Activated naive CD4-positive, alpha-beta T cell (primary cell): ENCODE measurements at places on chromosomes 6 and 20.

GRCh38 chr20:25600632-25601031 lies 15.3 kb upstream of the NINL start:
- DNase-seq: no peak

GRCh38 chr20:9078826-9079731 lies 10.2 kb downstream of the PLCB4 start:
- DNase-seq: no peak

- DNase-seq: no peak
Measured at GRCh38 chr20:25207960-25208534, 12.5 kb downstream of the ENTPD6 start.

- DNase-seq: no peak
Measured at GRCh38 chr20:50704971-50705370, 13.6 kb upstream of the RIPOR3 start.

DNA sequence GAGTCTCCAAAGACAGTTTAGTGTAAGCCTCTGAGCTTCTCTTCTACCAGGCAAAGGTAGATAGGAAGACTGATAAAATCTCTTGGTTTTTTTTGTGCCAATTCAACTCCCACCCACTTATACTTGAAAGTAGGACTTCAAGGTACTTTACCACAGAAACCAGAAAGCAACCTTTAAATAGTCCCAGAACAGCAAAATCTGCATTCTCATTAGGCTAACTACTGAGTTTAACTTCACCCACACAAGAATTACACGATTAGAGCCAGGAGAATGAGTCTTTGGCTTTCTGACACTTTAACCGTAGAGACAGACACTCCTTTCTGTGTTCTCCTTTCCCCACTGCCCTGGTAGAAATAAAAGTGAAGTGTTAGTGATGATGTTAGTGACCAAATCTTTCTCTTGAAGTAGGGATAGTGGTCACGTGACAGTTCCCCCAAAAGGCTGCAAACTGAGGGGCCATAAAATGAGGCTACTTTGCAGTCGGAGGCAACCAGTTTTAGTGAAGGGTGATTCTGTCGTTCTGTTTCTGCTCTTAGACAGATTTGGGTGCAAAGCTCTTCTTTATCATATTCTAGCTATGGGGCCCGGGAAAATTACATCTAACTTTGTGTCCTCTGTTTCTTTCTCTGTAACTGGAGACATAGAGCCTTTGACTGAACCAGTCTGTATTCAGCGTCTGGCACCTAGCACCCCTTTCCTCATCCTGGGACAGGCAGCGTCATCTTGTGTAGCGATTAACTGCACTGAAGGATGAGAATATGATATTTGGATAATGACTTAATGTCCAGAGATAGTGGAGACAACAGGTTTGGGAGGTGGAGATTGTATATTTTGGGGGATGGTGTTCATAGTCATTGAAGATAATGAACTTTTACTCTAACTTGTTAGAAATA lies 206.4 kb upstream of the CITED2 start:
- no peak for DNase-seq

GRCh38 chr6:131631625-131632289 lies 3.7 kb upstream of the MED23 start:
- no peak for DNase-seq

- DNase-seq: no peak
Measured at GRCh38 chr20:54103762-54104600, 33.6 kb upstream of the BCAS1 start.

DNA sequence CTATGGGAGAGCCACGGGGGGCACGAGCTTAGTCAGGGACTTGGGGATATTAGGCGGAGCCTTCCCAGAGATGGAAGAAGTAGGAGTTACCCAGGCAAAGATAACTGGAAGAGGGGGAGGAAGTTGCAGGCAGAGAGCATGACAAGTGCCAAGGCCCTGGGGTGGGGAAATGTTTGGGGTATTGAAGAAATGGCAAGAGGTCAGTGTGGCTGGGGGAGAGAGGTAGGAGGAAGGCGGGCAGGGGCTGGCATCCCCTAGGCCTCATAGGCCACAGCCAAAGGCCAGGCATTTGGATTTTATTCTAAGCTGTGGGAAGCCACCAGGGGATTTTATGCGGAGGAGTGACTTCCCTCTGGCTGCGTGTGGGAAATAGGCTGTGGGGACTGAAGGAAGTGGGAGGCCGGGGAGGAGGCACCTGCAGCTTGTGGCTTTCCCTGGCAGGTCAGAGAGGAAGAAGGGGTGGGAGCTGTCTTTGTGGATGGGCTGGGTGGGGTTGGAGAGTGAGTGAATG lies 22.7 kb downstream of the SNAI1 start:
- no peak for DNase-seq

DNA sequence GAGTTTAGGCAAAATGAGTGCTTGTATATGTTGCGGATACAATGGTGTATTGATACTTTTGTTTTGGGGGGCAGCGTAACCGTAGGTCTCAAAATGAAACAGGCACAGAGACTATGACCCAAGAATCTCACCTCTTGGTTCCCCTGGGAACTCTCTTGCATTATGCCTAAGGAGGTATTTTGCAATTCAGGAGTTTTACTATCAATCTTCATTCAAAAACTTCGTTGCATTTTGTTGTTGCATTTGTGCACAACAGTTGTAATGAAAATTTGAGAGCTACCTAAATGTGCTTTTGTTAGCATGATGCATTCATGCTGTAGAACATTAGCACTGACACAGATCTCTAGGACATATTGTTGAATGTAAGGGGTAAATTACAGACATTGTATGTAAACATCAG lies 18.2 kb downstream of the VTA1 start:
- DNase-seq: no peak

DNA sequence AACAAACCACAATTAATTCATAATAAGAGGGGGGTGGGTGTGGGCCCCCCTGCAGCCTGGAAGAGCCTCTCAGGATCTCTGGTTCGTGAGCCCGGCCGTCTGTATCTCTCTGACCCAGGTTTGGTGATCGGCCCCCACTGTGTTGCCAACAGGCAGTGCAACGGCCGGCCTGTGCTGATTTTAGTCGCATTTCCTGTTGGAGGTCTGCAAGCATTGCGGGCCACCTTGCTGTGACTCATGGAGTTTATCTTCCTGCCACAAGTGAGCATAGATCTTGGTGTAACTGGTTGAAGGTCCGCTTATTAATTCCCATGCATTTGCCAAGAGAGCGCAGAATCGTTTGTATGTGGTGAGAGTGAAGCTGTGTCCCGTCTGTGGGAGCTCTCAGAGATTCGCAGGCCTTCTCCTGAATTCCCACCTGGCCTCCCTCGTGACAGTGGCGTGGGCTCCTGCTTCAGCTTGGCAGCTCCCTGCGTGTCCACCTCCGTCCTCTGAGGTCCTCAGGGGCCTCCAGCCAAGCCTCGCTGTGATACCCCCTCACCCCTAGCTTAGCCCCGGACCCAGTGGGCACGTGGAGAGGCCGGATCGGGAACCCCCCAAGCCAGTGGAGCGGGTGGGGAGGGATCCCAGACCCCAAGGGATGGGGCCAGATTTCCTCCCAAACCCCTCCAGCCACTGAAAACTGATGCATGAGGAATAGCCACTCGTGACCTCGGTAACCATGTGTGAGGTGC lies 269.8 kb downstream of the CDH4 start:
- no peak for DNase-seq

DNA sequence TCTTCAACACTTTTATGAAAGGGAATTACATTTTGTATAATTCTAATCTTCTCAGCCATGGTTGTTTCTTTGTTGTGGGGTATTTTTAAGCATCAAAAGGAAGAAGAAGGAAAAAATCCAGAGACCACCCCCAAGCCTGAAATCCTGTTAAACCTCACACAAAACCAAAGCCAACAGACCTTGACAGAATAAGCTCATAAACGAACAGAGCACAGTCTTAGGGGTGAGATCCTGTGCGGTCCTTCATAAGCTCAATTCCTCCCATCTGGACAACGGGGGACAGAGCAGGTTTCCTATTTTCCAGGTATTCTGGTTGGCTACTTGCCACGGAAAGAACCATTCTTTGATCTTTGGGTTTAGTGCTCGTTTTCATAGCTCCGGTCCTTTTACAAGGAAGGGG lies 151.3 kb upstream of the SULF2 start:
- no peak for DNase-seq

DNA sequence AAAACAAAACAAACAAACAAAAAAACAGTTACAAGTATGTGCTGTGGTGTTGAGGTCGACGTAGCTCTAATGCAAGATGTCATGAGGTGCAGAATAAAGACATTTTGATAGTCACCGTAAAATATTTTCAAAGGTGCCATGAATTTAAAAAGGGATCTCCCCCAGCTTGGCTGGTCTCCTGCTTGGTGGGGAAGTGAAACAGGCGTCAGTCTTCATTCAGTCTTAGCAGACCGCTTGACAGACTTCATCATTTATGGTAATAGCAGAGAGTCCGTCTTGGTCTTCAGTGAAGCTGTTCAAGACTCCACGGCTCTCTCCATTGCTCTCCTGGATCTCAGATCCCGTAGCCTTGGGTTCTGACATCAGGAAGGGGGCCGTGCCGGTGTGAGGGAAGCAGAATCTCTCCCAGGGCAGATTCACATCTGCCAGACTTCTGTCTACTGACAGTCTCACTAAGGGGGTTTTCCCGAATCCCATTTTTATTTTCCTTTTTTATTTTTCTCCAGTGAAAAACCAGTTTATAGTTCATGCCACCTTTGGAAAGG lies 1.6 kb downstream of the SLC24A3 start:
- no peak for DNase-seq

DNA sequence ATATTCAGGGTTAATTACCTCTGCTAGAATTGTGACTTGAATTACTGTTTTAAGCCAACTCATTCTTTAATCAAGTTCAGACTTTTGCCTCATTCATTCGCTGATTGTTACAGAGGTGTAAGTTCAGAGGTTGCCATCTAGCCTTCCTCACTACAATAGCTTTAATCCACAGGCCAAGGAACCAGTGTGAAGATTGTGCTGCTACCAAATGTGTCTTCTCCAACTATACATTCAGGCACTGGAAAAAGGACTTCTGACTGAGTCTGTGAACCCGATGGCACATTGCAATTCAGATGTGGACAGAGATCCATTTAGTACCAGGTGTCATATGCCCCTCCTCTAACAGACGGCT lies 111.2 kb upstream of the ADGRF1 start:
- DNase-seq: no peak

DNA sequence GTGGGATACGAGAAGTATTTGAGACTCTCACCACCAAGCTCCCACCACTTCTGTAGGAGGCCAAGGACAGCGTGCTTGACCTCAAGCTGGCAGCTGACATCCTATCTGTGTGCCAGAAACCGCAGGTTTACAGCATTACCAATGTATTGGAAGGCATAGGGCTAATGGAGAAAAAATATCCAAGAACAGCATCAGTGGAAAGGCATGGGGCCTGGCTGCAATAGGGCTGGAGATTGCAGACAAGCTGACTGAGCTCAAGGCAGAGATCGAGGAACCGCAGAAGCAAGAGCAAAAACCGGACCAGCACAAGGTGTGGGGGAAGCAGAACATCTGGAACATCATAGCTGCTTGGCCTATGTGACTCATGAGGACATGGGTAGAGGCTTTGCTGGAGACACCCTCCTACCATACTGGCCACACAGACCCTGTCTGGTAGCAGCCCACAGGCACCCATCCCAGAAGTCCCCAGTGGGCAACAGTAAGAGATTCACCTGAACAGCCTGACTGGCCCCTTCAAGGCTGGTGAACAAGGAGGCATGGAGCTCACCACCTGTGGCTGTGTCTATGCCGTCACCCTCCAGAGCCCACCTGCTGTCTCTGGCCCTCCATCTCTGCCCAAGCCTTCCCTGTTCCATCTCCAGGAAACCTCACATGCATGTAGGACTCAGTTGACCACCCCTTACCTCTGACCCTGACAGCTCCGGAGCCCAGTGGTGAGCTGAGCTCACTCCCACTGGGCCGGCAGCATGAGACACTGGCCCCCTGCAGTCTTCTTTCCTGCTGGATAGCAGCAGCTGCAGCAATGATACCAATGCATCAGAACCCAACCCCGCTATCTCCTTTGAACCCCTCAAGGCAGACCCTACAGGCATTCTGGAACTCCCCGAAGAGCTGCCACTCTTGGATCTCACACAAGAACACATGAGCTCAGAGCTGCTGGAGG lies 171.1 kb downstream of the KIF6 start:
- DNase-seq: no peak

GRCh38 chr6:111556004-111556403 lies 49.7 kb downstream of the TRAF3IP2 start:
- DNase-seq: no peak

DNA sequence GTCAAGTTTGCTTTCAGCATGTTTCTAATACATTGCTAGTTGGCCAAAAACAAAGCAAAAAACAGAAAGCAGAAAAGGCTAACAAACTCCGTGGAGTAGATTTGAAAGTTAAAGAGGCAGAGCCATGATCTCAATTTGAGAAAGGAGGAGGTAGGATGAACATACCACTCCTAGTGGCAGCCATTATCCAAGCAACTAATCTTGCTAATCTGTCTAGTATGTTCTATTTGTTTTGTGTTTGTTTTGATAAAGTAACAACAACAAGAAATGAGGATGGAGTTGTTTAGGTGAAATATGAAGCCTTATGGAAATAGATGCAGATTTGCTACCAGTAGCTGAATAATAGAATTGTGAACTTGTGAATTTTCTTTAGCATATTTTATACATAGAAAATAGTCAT lies 295.5 kb upstream of the PRDM1 start:
- DNase-seq: no peak

GRCh38 chr20:23659989-23660837 lies 22.5 kb upstream of the CST3 start:
- DNase-seq: no peak

DNA sequence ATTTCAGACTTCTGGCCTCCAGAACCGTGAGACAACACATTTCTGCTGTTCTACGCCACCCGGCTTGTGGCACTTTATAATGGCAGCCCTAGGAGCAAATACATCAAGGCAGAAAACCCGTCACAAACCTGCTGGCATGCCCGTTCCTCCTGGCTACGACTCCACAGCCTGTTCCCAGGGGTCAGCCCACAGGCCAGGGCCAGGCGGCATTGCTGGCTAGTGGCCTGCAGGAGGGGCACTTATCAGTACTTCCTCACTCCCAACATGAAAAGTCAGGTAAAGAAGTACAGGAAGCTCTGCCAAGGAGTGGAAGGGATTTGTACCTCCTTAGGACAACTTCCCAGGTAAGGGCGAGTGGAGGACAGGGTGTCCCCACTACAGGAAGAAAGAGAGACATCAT lies 223.1 kb upstream of the AGPAT4 start:
- no peak for DNase-seq

- no peak for DNase-seq
Measured at GRCh38 chr20:12591949-12592470, 416.8 kb upstream of the SPTLC3 start.

DNA sequence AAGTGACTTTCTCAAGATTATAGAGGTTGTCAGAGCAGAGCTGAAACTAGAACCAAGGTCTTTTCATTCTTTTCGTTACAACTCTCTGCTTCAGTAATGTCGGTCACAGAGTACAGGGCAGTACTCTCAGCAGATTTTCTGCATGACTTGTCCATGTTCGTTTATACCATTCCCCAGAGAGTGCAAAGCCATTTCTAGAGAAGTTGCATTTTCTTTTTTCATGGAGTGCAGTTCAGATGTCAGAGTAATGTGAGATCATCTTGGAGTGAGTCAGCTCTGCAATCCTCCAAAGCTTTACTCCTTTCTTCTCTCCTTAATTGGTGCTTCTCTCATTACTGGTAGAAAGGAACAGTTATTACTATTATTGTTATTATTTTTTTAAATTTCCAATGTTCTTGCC lies 115.6 kb upstream of the B3GAT2 start:
- no peak for DNase-seq
